ENCODE measurements at places on chromosomes 4 and X. TPM values are rescaled to one million over a fixed set of nuclear protein-coding genes. Genes with fewer than 3 reads are reported as not detected.
A peak's percentile ranks its signal among the peaks of the same experiment; 100 is the strongest.

- peak; percentile 81 for DNase-seq
These were observed 5.6 kb upstream of the KANTR start for GRCh38 chrX:53088136-53088974.

GRCh38 chr4:92961881-92962280, 658.1 kb downstream of the GRID2 start:
- no peak for DNase-seq

DNA sequence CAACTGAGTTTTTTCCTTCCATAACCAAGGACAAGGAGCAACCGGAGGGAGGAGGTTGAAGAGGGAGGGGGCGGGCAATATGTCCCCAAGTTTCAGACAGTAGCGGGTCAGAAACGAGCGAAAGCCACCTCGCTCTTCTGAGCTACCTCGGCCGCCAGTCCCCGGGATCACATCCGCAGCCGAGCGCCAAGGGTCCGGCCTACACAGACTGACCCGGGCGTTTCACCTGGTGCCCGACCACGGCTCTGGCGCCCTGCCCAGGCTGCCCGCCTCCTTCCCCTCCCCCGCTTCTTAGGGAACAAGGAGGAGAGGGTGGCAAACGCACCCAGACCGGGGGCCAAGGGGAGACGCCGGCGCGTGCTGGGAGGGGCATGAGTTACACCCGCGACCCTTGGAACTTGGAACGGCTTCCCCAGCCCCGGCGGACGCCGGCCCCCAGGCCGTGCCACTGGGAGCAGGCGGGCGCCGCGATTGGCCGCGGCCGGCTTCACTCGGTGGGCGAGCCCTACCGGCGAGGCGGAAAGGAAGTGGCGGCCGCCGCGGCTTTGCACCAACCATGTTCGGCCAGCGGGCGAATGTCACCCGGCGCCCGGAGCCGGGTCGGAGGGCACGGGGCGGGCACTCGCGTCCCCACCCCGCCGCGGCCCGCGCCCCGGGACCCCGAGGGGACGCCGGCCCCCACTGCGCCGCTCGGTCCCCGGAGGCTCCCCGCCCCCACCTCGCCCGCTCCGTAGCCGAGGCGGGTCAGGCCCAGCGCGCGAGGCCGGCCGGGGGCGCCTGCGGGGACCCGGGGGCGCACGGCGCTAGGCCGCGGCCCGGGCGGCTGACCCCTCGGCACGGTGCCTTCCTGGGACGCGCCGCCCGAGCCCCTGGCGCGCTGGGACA, 1.5 kb downstream of the IRF2 start:
- DNase-seq = peak; percentile 81

The NALF2 gene
- 1.8 TPM for total RNA-seq

- DNase-seq = no peak
These were observed 234.8 kb downstream of the SHOX start for GRCh38 chrX:865422-865821.

DNA sequence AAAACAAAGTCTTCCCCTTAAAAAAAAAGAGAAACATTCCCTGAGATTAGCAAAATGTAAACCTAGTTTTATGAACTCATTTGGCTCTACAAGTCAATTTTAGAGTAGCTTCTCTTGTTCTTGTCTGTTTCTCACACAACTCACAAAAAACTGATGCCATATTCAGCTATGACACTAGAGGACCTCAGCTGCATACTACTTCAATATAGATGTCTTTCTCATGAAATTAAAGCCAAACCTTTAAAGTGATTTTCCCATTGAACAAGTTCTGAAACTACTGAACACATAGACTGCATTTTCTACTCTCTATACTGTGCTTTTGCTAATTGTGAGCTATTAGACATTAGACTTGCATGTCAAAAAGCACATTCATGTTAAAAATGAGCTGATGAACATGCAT, 49.8 kb downstream of the TBCK start:
- DNase-seq = no peak

- no peak for DNase-seq
These were observed 8.7 kb upstream of the MSANTD1 start for GRCh38 chr4:3239998-3240920.

DNA sequence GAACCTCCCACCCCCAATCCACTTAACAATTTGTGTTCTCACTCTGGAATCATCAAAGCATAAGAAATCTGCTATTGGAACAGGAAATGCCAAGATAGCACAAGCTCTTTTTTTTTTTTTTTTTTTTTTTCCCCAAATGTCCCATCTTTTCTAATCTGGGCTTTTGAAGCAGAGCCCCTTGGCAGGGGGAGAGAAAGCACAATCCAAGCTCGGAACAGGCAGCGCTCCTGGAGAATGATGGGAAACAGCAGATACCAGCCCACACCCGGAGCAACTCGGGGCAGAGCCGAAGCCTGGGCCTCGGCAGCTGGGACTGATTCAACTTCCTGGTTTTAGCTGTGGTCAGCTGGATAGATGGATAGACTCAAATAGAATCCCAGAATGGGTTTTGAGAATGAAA, 235.1 kb downstream of the QDPR start:
- DNase-seq = peak; percentile 13

- no peak for DNase-seq
These were observed 2.9 kb downstream of the USP51 start for GRCh38 chrX:55486736-55487135.

The PCDH7 gene
- 42.8 TPM for total RNA-seq

- peak; percentile 19 for DNase-seq
These were observed 57.3 kb upstream of the TCEAL2 start for GRCh38 chrX:102067966-102068723.

DNA sequence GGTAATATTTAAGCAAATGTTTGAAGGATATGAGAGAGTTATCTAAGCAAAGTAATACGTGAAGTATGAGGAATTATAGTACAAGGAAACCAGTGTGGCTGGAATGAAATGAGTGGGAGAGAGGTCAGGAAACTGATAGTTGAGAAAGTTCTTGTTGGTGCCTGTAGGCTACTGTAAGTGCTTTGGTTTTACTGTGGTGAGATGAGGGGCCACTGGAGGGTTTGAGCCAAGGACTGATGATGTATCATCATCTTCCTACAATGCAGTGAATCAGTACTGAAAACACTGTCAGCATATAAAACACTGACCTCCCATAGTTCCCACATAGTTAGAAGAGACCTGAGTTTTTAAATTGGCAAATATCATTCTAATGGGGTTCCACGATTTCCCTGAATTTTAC, 367.5 kb upstream of the CTSO start:
- DNase-seq = no peak

- no peak for DNase-seq
These were observed 30.6 kb upstream of the GC start for GRCh38 chr4:71814433-71814832.

The HTT-AS gene
- total RNA-seq = not detected

The PNPLA4 gene
- total RNA-seq = 18.9 TPM
